Stimulated activated CD4-positive, alpha-beta T cell treated with anti-CD3 and anti-CD28 coated beads, Interleukin-15, amount 100 ng/mL, for 1 hour (primary cell): ENCODE measurements at places on chromosomes 13 and 19.

DNA sequence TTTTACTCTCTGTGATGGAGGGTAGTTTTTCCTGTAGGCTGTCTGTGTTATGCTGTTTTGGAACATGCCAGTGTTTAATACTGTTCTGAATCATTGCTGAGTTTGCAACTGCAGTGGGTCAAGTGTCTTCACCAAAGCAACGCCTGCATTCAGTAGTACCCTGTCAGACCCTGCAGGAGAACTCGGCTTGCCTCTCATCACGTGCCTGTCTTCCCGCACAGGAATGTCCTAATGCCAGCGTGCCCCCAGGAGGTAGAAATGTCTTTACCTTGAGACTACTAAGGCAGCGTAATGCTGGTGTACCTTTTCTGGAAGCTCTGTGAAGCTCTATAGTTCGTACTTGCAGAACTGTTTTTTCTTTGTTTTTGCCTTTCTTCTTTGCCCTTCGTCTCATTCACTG lies 42.3 kb downstream of the POLR1D start:
- no peak for DNase-seq

DNA sequence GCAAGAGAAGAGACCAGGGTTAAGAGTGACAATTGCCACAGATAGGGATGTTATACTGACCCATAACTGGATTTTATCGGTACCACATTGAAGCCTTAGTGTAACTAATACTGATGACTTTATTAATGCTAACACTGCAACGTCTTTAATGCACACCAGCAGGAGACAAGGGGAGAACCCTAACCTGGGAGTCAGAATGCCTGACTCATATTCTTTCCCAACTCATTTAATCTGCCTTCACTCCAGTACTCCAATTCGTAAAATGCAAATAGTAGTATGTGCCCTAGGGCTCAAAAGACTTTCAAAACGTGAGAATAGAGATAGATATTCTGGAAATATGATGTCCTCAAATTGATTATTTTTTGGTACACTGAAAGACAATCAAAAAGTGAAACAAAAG lies 62.4 kb downstream of the GPC6 start:
- DNase-seq = no peak

DNA sequence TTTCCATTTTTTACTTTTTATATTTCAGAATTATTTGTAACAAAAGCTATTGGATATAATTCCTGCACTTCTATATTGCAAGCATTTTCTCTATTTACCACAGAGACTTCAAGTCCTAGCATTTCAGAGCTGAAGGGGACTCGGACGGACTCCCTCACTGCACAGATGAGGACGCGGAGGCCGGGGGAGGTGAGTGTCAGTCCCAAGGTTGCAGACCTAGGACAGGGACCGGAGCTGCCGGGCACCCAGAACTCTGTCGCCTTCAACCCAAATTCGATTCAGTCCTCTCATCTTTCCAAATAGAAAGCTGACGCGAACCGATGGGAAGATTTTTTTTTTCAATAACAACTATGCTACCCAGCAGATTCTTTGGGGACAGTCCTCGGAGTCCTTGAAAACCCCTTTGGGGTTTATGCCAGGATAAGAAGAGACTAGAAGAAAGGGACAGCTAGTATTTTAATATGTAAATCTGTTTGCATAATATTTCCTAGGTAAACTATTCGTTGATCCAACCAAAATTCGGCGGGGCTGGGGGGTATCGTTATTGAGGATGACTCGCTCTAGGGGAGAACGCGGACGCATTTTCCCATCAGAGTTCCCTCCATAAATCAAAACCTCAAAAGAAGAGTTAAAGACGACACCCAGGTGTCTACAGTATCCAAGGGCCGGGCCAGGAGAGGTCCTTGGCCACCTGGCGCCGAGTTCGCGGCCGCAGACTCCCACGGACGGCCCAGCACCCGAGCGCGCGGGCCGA lies 803 bp downstream of the FLT3 start:
- no peak for DNase-seq

- DNase-seq = no peak
Observed at GRCh38 chr13:48576448-48577010, 43.6 kb upstream of the RCBTB2 start.

DNA sequence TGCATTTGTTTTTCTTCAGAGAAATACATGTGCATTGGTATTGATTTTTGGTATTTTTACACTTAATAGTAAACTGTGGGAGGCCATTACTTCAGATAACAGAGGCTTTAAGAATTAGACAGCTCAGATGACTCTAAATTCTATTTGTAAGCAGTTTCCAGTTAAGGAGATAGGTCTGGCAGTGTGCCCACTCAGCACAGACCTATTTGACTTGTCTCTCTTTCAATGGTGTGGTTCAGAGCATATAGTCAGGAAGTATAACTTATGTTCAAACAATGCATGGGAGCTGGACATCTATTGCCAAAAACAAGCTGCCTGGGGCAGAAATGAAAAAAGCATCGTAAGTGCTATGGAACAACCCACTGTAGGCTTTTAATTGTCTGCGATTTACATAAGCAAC lies 370.7 kb downstream of the HS6ST3 start:
- no peak for DNase-seq

GRCh38 chr13:25466880-25467279 lies 95.1 kb downstream of the ATP8A2 start:
- no peak for DNase-seq

DNA sequence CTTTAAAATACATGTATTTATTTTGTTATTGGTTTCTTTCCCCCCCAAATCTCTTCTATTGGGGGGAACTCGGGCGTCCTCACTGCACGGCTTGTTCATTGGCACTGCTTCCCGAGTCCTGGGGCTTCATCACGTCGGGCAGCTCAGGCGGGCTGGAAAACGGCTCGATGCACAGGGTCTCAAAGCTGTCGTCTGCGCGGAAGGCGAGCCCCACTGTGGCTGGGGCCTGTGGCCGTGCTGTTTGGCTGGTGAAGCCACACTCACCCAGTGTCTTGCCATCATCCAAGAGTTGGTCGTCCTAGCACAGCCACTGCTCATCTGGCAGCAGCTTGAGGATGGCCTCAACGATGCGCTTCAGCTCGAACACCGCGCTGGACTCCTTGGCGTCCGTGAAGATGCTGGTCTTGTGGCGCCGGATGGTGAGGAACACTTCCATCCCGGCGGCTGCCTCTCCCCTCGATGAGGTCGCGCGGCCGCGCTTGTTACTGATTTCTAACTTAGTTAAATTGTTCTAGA lies 6.0 kb upstream of the ATP8A2 start:
- no peak for DNase-seq

DNA sequence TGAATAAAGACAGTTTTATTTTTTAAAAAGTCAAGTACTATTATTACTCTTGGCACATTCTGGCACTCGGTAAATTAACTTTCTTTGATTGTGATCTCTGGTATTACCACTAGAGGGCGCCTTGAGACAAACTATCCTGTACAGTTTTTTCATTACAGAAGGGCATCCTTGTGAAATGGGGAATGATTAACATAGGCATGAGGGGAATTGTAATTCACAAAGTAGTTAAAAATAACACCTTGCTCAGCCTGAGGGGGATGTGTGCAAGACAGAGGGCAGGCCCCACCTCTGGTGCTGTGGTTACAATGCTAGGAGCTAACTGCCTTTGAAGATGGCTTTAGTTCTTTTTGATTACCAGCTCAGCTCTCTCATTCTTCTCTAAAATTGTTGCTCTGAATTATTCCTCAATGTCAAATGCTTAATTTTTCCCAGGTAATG lies 24.2 kb upstream of the C1QTNF9B start:
- DNase-seq = no peak

DNA sequence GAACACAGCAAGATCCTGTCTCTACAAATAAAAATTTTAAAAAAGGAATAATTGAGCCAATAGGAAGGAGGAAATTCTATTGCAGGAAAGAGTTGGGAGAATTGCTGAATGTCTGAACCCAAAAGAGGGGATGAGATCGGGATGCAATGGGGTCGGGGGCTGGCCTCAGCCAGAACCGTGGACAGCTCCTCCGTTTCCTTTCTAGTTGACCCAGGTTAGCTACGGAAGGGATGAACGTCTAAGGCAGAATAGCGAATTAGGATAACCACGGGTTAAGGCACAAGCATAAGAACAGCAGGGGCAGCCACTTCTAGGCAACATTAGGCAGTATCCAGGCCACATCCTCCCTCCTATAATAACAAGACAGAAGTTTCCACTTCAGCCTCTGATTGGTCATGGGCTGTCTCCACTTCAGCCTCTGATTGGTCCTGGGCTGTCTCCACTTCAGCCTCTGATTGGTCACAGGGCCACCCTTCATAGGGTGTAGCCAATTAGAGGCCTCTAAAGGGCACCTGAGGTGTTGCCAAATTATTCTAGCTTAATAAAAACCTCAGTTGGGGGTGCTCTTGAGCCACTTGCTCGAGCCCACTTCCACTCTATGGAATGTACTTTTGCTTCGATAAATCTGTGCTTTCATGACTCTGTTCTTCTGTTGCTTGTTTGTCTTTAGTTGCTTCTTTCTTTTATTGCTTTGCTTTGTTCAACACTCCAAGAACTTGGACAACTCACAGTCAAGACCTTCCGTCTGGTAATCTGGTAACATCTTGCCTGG lies 24.9 kb upstream of the TPM4 start:
- no peak for DNase-seq

GRCh38 chr13:80716610-80717081 lies 375.7 kb upstream of the SPRY2 start:
- no peak for DNase-seq
